ENCODE measurements at places on chromosomes 7 and 10. TPM values are rescaled to one million over a fixed set of nuclear protein-coding genes. Genes with fewer than 3 reads are reported as not detected.

The GIMAP8 gene
- total RNA-seq: 25.1 TPM

The LIPM gene
- total RNA-seq: not detected

The ELOVL3 gene
- total RNA-seq: not detected

The PALS2 gene
- 13.2 TPM for total RNA-seq

The PHYH gene
- 11.2 TPM for total RNA-seq

The LDB1 gene
- 81.3 TPM for total RNA-seq

The OPN4 gene
- not detected for total RNA-seq

The SPDYE1 gene
- not detected for total RNA-seq

The SDK1 gene
- total RNA-seq: 0.05 TPM

The VIPR2 gene
- 0.23 TPM for total RNA-seq

The GPR146 gene
- 10.1 TPM for total RNA-seq

The ERVW-1 gene
- not detected for total RNA-seq

GRCh38 chr10:94103801-94104221 lies 110.1 kb downstream of the PLCE1 start:
- H3K36me3 ChIP-seq: no peaks in the 10 kb centered on the region
- peaks cover 6% of the 10 kb centered on the region for H3K4me1 ChIP-seq
- H3K4me3 ChIP-seq: no peak overlapping the region
- no peak overlapping the region for H3K27ac ChIP-seq
- DNase-seq: no peak

GRCh38 chr10:72834183-72834825 lies 59.2 kb upstream of the OIT3 start:
- DNase-seq: peak; percentile 48
- no peaks in the 10 kb centered on the region for H3K4me1 ChIP-seq
- H3K27me3 ChIP-seq: no peaks in the 10 kb centered on the region
- no peak overlapping the region for H3K4me3 ChIP-seq
- no peaks in the 10 kb centered on the region for H3K36me3 ChIP-seq
- no peak overlapping the region for H3K27ac ChIP-seq

- H3K4me1 ChIP-seq: peaks cover 3% of the 10 kb centered on the region
- H3K27me3 ChIP-seq: peaks cover 15% of the 10 kb centered on the region
- H3K36me3 ChIP-seq: no peaks in the 10 kb centered on the region
- no peak within 1 kb of the TSS for H3K4me3 ChIP-seq
Measured at GRCh38 chr7:37683246-37684120, at the start of gene GPR141. TSS of gene GPR141 (plus strand) at chr7:37683766. CDS start at chr7:37740394, 56,628 bp downstream.

DNA sequence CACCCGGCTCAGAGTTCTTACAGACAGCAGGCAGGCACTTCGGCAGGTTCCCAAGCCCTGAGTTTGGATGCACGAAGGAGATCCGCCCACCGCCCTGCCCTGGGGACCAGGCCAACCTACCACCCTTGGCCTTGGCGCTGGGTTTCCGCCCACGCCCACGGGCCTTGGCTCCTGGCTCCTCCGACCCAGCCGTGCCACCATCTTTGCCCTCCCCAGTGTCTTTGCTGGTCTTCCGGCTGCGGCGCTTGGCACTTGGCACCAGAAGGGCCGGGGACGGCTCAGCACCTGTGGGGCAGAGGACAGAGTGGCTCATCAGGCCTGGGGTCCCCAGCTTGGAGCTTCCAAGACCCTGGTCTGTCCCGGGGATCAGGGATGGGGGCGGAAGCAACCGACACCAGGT lies 32.1 kb downstream of the SLC29A4 start:
- peaks cover 54% of the 10 kb centered on the region for H3K36me3 ChIP-seq
- H3K4me1 ChIP-seq: no peaks in the 10 kb centered on the region
- DNase-seq: no peak
- H3K27me3 ChIP-seq: no peaks in the 10 kb centered on the region
- H3K27ac ChIP-seq: no peak overlapping the region

DNA sequence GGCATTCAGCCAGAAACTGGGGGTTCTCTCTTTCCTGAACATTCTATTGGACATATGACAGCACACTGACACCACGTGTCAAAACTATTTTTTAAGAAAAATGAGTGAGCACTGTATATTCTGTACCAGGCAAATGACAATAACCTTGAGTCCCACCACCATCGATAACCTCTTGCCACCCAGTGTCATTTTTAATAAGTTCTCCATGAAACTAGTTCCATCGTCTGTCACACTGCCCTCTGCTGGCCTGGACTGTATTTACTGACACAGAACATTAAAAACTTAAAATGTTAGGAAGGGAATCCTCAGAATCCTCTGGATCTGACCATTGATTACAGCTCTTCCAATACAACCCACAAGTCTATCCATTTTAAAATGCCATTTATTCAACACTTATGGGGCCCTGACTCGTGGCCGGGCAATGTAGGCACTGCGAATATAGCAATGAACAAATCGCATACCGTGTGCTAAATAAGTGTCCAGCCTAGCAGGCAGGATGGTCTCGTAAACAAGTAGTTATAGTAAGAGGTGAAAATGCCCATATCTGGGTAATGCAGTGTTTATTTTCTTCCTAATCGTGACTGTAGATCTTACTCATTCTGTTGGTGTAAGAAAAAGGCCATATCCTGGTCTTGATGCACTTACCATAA lies 35.9 kb upstream of the CACNB2 start:
- no peak overlapping the region for H3K4me3 ChIP-seq
- no peaks in the 10 kb centered on the region for H3K27me3 ChIP-seq
- no peaks in the 10 kb centered on the region for H3K4me1 ChIP-seq
- DNase-seq: peak; percentile 41

DNA sequence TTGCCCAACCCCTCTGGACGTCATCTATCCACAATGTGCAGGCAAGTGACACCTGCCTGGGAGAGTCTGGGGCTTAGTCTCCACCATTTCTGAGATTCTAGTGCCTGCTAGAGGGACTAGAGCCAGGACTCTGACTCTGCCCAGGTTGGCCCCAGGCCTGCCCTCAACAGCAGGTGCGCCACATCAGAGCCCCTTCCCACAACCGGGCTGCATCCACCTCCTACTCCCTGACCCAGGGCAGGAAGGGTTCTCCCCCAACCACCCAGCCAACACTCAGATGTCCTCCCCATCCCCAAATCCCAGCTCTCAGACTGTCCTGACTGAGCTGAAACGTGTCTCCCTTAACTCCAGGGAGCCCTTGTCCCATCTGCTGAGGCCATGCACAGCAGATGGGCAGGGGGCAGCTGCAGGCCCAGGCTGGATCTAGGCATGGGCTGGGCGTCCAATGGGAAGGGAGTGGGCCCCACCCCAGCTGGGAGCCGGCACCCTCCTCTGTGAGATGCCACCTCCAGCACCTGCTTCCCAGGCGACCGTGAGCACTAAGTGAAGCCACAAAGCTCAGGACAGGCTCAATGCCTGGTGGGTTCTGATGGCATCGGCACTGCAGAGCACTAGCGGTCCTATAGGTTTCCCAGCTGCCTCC lies 49.2 kb downstream of the RASGEF1A start:
- no peak overlapping the region for H3K27ac ChIP-seq
- no peak for DNase-seq
- H3K4me3 ChIP-seq: no peak overlapping the region
- H3K4me1 ChIP-seq: peaks cover 7% of the 10 kb centered on the region

DNA sequence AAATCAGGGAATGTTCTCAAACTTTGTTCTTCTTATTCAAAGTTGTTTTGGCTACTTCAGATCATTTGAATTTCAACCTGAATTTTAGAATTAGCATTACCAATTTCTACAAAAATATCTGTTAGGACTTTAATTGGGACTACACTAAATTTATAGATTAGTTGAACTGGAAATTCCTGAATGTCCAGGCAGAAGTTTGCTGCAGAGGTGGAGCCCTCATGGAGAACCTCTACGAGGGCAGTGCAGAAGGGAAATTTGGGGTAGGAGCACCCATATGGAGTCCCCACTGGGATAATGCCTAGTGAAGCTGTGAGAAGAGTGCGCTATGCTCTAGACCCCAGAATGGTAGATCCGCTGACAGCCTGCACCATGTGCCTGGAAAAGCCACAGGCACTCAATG lies 22.8 kb upstream of the AGMO start:
- no peak for DNase-seq
- no peak overlapping the region for H3K4me3 ChIP-seq
- no peak overlapping the region for H3K27ac ChIP-seq
- no peaks in the 10 kb centered on the region for H3K36me3 ChIP-seq
- no peaks in the 10 kb centered on the region for H3K27me3 ChIP-seq

GRCh38 chr10:124918191-124918830 lies 23.6 kb upstream of the ZRANB1 start:
- H3K27me3 ChIP-seq: no peaks in the 10 kb centered on the region
- no peak for DNase-seq
- H3K4me3 ChIP-seq: peak overlapping the region; percentile 93
- peaks cover 31% of the 10 kb centered on the region for H3K4me1 ChIP-seq
- peak overlapping the region; percentile 95 for H3K27ac ChIP-seq
- peaks cover 12% of the 10 kb centered on the region for H3K36me3 ChIP-seq

- no peak for DNase-seq
- no peak overlapping the region for H3K4me3 ChIP-seq
- H3K36me3 ChIP-seq: no peaks in the 10 kb centered on the region
- H3K27ac ChIP-seq: no peak overlapping the region
Measured at GRCh38 chr10:23060918-23061317, 34.5 kb upstream of the MSRB2 start.

- H3K4me3 ChIP-seq: no peak overlapping the region
- no peak for DNase-seq
- no peaks in the 10 kb centered on the region for H3K36me3 ChIP-seq
- H3K27ac ChIP-seq: no peak overlapping the region
- peaks cover 4% of the 10 kb centered on the region for H3K27me3 ChIP-seq
- no peaks in the 10 kb centered on the region for H3K4me1 ChIP-seq
Measured at GRCh38 chr7:123864966-123865365, 20.0 kb downstream of the HYAL4 start.

GRCh38 chr7:20895563-20895962 lies 108.9 kb upstream of the SP8 start:
- no peak overlapping the region for H3K4me3 ChIP-seq
- DNase-seq: no peak
- H3K27me3 ChIP-seq: no peaks in the 10 kb centered on the region
- no peaks in the 10 kb centered on the region for H3K36me3 ChIP-seq
- no peak overlapping the region for H3K27ac ChIP-seq

- no peak for DNase-seq
- H3K27me3 ChIP-seq: no peaks in the 10 kb centered on the region
- H3K4me1 ChIP-seq: no peaks in the 10 kb centered on the region
- no peak overlapping the region for H3K4me3 ChIP-seq
- no peak overlapping the region for H3K27ac ChIP-seq
Measured at GRCh38 chr10:120521880-120522279, 64.9 kb downstream of the PLPP4 start.

GRCh38 chr7:96310110-96310509 lies 11.8 kb downstream of the SLC25A13 start:
- H3K36me3 ChIP-seq: peaks cover 4% of the 10 kb centered on the region
- no peak overlapping the region for H3K27ac ChIP-seq
- peaks cover 11% of the 10 kb centered on the region for H3K4me1 ChIP-seq

DNA sequence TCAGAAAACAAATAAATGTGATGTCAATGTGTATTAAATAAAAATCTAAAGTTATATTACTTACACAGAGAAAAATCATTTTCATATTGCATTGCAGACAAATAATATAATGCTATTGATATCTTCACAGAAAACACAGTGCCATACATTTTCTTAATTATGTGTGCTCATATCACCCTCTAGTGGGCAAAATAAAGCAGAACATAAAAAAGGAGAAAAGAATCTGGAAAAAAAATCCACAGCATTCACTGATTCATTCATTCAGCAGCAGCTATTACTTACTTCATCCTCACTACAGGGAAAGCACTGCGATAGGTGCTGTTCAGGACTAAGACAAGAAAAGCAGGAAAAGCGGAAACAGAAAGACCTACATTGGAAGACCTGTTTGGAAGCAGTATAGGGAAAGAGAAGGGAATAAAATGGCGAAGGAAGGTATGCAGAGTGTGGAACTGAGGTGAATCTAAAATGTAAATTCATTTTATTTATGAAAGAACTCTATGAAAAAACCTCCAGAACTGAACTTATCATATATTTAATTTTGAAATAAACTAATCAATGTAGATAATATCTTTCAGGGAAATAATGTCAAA lies 73.2 kb downstream of the POT1 start:
- H3K27ac ChIP-seq: no peak overlapping the region
- no peak for DNase-seq
- no peaks in the 10 kb centered on the region for H3K4me1 ChIP-seq
- H3K27me3 ChIP-seq: no peaks in the 10 kb centered on the region

- no peaks in the 10 kb centered on the region for H3K36me3 ChIP-seq
- no peak overlapping the region for H3K4me3 ChIP-seq
- no peak for DNase-seq
- no peaks in the 10 kb centered on the region for H3K27me3 ChIP-seq
- no peak overlapping the region for H3K27ac ChIP-seq
Measured at GRCh38 chr10:36759141-36759805, 366.1 kb upstream of the ANKRD30A start.

- no peak for DNase-seq
- H3K27ac ChIP-seq: no peak overlapping the region
- no peaks in the 10 kb centered on the region for H3K36me3 ChIP-seq
- peaks cover 4% of the 10 kb centered on the region for H3K4me1 ChIP-seq
- no peaks in the 10 kb centered on the region for H3K27me3 ChIP-seq
Measured at GRCh38 chr7:91047636-91048035, 216.6 kb upstream of the FZD1 start.

GRCh38 chr7:26948617-26949118 lies 84.3 kb upstream of the SKAP2 start:
- DNase-seq: no peak
- H3K27me3 ChIP-seq: peaks cover 2% of the 10 kb centered on the region
- no peaks in the 10 kb centered on the region for H3K36me3 ChIP-seq
- H3K27ac ChIP-seq: no peak overlapping the region
